ENCODE measurements at places on chromosomes 5 and 9. TPM values are rescaled to one million over a fixed set of nuclear protein-coding genes. Genes with fewer than 3 reads are reported as not detected.

DNA sequence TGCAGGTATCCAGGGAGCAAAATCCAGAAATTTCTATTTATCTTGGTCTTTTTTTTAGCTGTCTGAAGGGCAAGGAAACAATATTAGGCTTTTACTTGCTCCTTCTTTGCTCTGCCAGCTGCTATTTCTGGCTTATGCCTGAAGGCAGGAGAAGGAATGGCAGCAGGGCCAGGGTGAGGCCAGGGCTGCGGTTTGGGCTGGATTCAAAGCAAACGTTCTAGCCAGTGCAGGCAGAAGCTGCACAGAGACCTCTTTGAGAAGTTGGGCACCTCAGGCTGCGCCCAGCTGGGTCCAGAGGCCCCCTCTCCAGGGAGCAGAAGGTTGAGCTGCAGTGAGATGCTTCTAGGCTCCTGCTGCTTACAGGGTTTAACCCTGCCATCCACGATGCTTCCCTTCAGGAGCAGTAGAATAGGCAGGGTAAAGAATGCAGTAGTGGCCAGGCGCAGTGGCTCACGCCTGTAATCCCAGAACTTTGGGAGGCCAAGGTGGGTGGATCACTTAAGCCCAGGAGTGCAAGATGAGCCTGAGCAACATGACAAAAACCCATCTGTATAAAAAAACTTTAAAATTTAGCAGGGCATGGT, 201.2 kb downstream of the ADCY2 start:
- DNase-seq: no peak
- H3K27me3 ChIP-seq: no peaks in the 10 kb centered on the region
- H3K4me1 ChIP-seq: no peaks in the 10 kb centered on the region
- no peaks in the 10 kb centered on the region for H3K36me3 ChIP-seq
- H3K27ac ChIP-seq: no peak overlapping the region

Gene UBE2B
- 87.4 TPM for total RNA-seq

DNA sequence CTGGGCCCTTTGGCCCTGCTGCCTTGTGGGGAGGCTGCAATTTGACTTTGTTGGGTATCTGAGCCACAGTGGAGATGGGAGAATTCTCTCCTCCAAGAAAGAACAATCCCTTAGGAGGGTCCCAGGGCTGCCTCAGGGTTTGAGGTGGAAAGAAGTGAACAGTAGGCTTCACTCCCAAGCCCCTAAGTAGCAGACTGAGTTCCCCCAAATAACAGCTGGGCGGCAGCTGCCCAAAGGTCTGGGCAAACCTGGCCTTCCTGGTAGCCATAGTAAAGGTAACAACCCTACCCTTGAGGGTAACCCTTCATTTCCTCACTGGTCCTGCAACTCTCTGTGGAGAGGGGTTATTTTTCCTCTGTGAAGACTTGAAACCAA, 746 bp downstream of the RGS3 start:
- no peak overlapping the region for H3K27ac ChIP-seq
- no peak overlapping the region for H3K4me3 ChIP-seq
- DNase-seq: no peak
- H3K36me3 ChIP-seq: no peaks in the 10 kb centered on the region

Gene RNF183
- total RNA-seq: not detected

DNA sequence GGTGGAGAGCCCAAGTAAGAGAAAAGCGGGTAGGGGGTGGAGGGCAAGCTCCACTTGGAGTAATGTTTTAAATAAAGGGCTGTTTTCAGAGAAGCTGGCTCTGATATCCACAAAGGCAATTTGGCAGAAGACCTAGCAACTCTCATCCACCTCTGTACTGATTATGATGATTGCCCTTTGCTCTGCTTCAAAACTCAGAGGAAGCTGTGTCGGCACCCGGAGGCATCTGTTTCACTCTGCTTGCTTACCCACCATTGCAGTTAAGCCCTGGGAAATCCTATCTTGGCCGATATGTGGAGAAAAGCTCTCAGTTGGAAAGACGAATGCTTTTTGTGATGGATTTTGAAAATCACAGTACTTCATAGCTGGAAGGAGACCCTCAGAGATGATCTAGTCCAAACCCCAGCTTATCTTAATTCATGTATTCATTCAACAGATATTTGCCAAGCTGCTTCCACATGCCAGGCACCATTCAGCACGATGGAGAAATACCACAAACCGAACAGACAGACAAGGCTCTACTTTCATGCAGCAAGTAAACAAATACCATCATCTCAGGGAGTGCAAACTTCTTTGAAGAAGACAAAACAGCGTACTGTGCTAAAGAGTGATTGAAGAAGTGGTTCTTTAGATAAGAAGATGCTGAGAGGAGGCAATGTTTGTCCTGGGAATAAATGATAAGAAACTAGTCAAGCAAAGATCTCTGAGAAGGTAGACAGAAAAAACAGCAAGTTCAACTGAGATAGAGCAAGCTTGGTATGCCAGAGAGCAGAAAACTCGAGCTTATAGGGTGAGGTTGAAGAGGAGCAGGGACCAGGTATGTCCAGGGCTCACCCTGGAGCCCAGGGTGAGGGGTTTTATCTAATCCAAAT, 140.4 kb upstream of the SPDL1 start:
- DNase-seq: no peak
- H3K27me3 ChIP-seq: peaks cover 6% of the 10 kb centered on the region
- no peak overlapping the region for H3K27ac ChIP-seq

Gene SLC4A9
- total RNA-seq: 0.35 TPM

- peak; percentile 36 for DNase-seq
Observed at GRCh38 chr9:22119522-22120158, 110.5 kb upstream of the CDKN2B start.

Gene SEMA6A
- total RNA-seq: not detected

Gene SLC34A3
- total RNA-seq: not detected

Gene PCBD2
- 15.7 TPM for total RNA-seq

DNA sequence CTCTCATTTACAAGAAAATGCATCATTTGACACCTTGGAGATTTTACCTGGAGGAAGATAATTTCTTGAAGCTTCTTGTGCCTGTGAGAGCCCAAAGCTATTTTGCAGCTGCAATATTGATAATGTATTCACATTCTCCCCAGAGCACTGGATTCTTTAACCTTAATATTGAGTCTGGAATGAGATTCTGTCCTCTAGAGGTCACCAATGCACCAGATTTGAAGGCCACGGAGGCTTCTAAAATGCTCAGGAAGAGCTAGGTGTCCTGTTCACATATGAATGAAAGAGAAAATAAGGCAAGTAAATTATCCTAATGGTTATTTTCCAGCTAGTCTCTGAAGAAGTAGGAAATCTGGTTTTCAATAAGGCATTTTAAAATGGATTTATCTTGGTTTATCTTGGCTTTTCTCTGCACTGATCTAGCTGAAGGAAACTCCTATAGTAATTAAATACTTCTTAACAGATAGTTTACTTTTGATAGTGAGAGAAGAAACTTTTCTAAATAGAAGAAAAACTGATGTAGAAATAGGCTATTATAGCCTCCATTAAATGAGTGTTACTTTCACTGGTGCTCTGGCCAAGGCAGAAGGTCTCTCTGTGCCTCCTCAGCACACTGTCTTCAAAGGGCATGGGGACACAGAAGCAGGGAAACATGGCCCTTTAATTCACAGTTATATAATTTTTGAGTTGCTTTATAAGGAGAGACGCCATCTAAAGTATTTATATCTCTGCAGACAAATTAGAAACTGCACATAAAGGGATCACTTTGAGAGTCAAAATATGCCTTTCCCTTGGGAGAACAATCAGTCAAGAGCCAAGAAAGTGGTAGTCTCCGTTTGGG, 297.0 kb upstream of the ACTBL2 start:
- no peak overlapping the region for H3K4me3 ChIP-seq
- no peaks in the 10 kb centered on the region for H3K4me1 ChIP-seq
- H3K36me3 ChIP-seq: no peaks in the 10 kb centered on the region
- H3K27ac ChIP-seq: no peak overlapping the region

Gene DNAH5
- not detected for total RNA-seq

GRCh38 chr5:170552621-170553115, 48.8 kb downstream of the KCNIP1 start:
- H3K4me3 ChIP-seq: no peak overlapping the region
- H3K36me3 ChIP-seq: no peaks in the 10 kb centered on the region
- DNase-seq: no peak
- no peaks in the 10 kb centered on the region for H3K4me1 ChIP-seq

GRCh38 chr5:7816535-7816901, 34.4 kb downstream of the CFAP90 start:
- no peak overlapping the region for H3K4me3 ChIP-seq
- no peaks in the 10 kb centered on the region for H3K36me3 ChIP-seq
- no peak for DNase-seq
- H3K27ac ChIP-seq: no peak overlapping the region
- H3K27me3 ChIP-seq: peaks cover 17% of the 10 kb centered on the region

DNA sequence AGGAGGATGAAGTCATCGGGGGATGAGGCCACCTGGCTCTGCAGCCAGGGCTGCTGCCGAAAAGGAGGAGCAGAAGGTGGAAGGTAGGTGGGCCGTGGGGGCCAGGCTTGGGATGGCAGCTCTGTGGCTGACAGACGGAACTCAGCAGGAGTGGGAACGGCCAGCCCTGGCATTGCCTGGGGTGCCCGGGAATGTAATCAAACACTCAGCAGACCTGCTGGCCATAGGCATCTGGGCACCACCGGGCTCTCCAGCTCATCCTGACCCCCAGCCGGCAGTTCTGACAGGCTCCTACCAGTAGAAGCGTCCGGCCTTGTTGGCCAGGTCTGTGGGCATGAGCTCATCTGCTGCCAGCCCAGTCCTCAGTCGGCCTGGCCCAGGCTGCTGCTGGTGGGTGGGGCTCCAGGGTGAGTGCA, 4.3 kb upstream of the FAT2 start:
- no peak overlapping the region for H3K27ac ChIP-seq
- no peaks in the 10 kb centered on the region for H3K36me3 ChIP-seq
- H3K4me1 ChIP-seq: no peaks in the 10 kb centered on the region
- H3K27me3 ChIP-seq: no peaks in the 10 kb centered on the region

DNA sequence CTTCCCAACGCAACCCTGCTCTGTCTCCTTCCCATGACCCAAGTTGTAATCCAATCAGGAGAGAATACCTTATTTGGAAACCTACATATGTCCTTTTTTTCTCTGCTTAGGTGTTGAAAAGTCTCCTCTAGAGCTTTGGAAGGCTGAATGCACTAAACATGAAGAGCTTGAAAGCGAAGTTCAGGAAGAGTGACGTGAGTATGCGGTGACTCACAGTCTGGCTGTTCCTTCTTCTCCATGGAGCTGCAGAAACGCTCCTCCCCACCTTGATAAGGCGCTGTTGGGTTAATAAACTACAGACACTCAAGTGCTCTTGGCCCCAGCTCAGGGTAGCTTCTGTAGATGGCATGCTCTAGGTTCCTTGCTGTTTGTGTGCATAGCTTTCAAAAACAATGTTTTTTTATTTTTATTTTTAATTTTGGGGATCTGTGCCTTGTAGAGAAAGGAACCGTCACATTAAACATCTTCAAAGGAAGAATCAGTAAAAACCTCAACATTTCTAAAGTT, 30.7 kb downstream of the RAI14 start:
- no peak overlapping the region for H3K27ac ChIP-seq
- no peaks in the 10 kb centered on the region for H3K27me3 ChIP-seq
- H3K4me1 ChIP-seq: no peaks in the 10 kb centered on the region
- DNase-seq: no peak

DNA sequence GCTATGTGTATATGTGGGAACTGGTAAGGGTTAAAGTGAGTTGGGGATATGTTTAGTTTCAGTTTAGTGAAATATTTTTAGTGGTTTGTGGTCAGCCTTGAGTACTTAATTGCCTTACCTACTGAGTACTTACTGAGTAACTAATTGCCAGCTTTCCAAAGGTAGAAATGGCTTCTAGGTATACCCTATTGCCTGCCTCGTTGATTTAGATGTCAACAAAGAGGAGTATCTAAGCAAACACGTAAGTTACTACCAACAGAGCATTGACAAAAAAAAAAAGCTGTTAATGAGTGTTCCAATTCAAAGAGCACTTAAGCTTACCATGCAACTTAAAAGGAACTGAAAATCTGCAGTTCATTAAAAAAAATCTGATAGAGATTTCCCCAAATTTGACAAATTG, 8.8 kb downstream of the ATP10B start:
- H3K4me1 ChIP-seq: no peaks in the 10 kb centered on the region
- H3K4me3 ChIP-seq: no peak overlapping the region

- H3K36me3 ChIP-seq: no peaks in the 10 kb centered on the region
- H3K4me1 ChIP-seq: peaks cover 3% of the 10 kb centered on the region
- H3K27me3 ChIP-seq: no peaks in the 10 kb centered on the region
- H3K4me3 ChIP-seq: no peak overlapping the region
- no peak for DNase-seq
Observed at GRCh38 chr9:113603773-113604172, 140.2 kb downstream of the RGS3 start.

Gene FRMD3
- total RNA-seq: 0.62 TPM

DNA sequence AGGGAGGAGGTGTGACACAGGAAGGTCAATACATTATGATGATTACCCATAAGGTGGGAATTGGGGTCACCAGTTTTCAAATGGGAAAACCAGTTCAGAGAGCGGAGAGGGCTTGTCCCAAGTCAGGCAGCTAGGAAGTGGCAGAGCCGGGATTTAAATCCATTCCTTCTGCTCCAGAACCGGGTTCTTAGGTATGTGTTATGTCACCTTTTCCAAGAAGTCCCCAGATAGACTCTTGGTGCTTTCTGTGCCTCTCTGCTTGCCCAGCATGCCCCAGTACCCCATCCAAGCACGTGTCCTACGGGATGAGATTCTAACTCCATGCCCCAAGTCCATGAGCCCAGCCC, 69.9 kb downstream of the LMX1B start:
- H3K4me3 ChIP-seq: no peak overlapping the region
- peaks cover 80% of the 10 kb centered on the region for H3K27me3 ChIP-seq
- H3K4me1 ChIP-seq: no peaks in the 10 kb centered on the region
- no peak for DNase-seq

DNA sequence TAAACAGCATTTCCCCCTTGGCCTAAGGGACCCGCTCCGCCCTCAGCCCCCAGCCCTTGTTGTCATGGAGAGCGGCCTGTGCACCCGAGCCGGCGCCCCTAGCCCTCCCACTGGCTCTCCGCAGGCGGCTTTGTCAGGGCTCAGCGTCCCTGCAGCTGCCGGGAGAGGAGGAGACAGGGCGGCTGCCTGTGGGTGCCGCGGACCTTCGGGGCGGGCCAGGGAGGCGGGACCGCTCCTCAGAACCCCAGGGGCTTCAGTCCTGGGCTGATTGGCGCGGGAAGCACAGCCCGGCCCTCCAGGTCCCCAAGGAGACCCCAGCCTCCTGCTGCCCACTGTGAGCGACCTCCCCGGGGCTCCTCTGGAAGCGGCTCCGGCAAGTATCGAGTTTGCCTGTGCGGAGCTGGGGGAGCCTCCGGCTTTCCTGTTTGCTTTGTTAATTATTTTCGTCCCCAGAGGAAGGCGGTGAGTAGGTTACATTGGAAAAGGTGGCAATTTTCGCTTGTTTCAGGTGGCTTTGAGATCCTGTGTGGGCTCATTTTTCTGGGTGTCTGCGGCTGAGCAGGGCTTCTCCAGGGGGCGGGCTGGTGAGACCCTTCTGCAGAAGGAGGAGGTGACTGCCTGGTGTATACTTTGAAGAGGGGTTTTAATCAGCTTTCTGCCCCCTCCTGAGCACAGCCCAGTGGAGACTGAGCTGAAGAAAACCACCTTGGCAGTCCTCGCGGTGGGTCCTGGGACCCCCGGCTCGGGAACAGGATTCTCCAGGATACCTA, at the start of gene FGD3:
FGD3 (plus strand) TSS at position 256 of the 770 bp plus-strand sequence. CDS start 28,734 bp downstream, outside the sequence.
- peak; percentile 44 for DNase-seq
- H3K4me1 ChIP-seq: peaks cover 51% of the 10 kb centered on the region
- H3K4me3 ChIP-seq: peak within 1 kb of the TSS; percentile 83
- no peaks in the 10 kb centered on the region for H3K27me3 ChIP-seq
- H3K36me3 ChIP-seq: peaks cover 3% of the 10 kb centered on the region
- H3K27ac ChIP-seq: peak within 1 kb of the TSS; percentile 76
